CD8-positive, alpha-beta memory T cell (primary cell): ENCODE measurements at places on chromosomes 16 and 17. TPM values are rescaled to one million over a fixed set of nuclear protein-coding genes. Genes with fewer than 3 reads are reported as not detected.

WSCD1 gene
- 0.13 TPM for total RNA-seq

NPIPA2 gene
- total RNA-seq = 0.71 TPM

GRCh38 chr17:65759532-65759931 is 198.1 kb upstream of the AXIN2 start:
- no peak for DNase-seq
- H3K36me3 ChIP-seq = no peaks in the 10 kb centered on the region
- H3K4me3 ChIP-seq = no peak overlapping the region
- H3K27me3 ChIP-seq = no peaks in the 10 kb centered on the region
- H3K27ac ChIP-seq = no peak overlapping the region
- no peaks in the 10 kb centered on the region for H3K4me1 ChIP-seq

DNA sequence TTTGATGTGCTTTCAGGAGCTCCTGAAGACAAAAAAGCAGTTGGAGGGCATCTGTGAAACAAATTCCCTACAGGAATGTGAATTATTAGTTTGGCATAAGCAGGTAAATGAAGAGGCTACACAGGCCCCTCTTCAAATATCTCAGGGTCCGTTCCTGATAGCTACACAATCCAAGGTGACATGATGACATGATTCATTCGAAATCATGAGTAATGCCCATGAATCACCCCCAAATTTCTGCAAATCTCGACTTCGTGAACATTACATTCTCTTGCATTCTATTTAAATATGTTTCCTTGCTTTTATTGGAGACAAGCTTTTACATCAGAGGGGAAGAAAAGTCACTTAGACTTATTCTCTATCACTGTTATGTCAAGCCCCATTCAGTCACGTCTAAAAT is 22.3 kb downstream of the GAN start:
- H3K36me3 ChIP-seq = no peaks in the 10 kb centered on the region
- no peak overlapping the region for H3K4me3 ChIP-seq
- no peaks in the 10 kb centered on the region for H3K4me1 ChIP-seq
- H3K27ac ChIP-seq = no peak overlapping the region
- H3K27me3 ChIP-seq = no peaks in the 10 kb centered on the region

DNA sequence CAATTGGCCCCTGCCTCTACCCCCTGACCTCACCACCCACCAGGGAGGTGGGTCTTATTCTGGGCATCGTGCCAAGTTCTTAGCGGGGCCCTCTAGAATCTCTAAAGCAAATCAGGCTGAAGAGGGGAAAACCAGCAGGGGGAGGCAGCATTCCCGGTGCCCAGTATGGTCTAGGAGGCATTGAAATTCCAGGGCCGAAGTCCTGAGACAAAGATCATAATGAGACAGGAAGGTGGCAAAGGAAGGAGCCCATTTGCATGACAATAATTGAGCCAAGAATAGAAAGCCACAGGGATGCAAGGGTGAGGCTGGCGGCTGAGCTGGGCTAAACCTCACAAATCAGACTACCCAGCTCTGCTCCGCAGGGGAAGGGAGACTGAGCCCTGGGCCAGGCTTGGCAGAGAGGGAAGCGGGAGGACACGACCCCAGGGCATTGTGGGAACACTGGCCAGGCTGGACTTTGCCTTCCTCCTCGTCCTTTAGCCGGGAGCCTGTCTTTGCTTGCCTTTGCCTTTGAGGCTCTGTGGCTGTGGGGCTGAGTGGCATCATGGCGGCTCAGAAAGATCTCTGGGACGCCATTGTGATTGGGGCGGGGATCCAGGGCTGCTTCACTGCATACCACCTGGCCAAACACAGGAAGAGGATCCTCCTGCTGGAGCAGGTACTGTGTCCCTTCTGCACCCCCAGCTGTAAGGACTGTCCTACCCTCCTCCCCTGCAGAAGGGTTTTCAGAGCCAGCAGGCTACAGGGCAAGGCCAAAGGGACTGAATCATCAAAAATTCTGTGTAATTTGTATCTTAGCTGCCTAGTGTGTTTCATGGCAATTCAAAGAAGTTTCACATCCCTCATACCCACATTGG is at the start of gene PIPOX:
PIPOX (plus strand) TSS at position 463 of the 860 bp plus-strand sequence; CDS start at position 548, 85 bp downstream.
- H3K4me3 ChIP-seq = no peak within 1 kb of the TSS
- no peaks in the 10 kb centered on the region for H3K36me3 ChIP-seq
- no peaks in the 10 kb centered on the region for H3K27me3 ChIP-seq
- no peak within 1 kb of the TSS for H3K27ac ChIP-seq
- no peak for DNase-seq

- H3K36me3 ChIP-seq = no peaks in the 10 kb centered on the region
- no peak overlapping the region for H3K4me3 ChIP-seq
- no peak for DNase-seq
Observed at GRCh38 chr16:87571868-87572244, 30.5 kb upstream of the JPH3 start.

DNA sequence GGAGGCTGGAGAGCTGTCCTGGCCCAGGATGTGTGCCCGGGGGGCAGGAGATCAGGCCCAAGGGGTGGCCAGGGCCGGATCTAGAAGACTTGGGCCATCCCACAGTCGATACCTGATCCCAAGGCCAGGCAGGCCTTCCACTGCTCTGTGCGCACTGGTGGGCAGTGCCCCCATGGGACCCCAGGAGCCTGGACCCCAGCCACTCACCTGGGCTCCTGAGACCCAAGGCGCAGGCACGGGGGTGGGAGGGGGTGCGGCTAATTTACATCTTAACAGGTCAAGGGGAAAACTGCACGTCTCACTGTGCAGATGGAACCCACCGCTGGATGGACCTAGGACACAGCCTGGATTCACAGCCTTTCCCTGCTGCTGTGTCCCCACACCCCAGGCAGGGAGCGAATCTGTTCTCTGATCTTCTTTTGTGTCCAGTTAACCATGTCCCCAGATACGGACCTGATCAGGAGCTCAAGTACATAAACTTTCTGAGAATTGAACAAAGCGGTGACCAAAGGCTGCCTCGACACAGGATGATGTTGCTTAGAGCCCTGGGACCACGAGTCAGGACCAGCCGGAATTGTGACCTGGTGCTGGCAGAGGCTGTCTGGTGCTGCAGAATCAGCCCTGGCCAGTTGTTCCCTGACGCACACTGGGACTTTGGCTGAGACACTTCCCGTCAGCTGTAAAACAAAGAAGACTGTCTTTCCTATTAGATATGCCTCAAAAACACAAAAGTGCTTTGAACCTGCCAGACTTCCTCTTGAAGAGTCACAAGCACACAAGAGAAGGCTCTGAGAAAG is 60.6 kb downstream of the TNFRSF13B start:
- peaks cover 28% of the 10 kb centered on the region for H3K4me1 ChIP-seq
- H3K4me3 ChIP-seq = no peak overlapping the region
- no peak overlapping the region for H3K27ac ChIP-seq
